ENCODE measurements at places on chromosomes 6 and 20.

DNA sequence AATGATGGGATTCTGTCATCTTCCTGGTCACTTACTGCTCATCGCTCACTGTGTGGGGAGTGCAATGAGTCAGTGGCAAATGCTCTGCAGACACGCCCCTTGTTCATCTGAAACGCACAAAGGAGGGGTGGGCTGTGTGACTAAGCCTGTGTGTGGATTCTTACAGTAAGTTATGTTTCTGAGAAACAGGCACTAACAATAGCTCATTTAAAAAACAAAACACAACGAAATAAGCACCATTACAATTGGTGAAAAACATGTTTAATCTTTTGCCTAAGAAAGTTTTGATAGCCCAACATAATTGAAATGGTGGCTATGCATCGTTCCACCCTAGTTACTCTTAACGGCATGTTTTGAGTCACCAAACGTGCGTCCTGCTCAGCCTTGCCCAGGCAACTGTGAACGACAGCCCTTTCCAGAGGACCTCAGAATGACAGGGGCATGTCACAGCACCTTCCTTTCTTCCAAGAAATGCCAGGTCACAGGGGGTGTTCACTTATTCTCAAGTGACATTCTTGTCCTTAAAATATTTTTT, 118.4 kb upstream of the SGK1 start:
- DNase-seq, result peak; percentile 11

GRCh38 chr20:38297916-38298674, 5.9 kb upstream of the BPI start:
- no peak for DNase-seq

DNA sequence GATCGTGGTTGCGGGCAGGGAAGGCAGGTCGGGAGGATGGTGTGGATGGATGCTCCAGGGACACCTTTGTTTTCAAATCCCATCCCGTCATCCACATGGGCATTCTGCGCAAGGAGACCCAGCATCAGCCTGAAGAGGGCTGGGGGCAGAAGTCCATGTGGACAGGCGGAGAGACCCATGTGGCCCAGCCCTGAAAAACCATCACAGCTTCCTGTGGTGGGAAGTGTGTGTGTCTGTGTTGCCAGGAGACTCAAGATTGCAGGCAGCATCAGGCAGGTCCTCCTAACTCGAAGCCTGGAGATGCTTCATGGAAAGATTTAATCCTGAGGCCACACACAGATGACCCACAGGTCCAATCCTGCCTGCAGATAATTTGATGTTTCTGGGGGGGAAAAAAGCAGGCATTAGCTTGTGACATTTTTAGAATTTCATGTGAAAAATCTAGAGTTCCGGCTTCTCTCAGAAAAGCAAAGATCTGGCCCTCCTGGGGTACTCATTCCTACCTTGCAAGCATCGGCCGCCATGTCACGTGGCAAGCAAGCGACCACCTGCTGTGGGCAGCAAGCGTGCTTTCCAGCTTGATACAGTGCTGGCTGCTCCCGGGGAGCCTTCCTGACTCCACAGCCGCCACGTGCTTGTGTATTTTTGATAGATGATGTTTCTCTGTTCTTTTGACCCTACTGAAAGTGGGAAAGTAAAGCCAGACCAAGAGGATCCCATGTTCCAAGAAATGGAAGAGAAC, 25.8 kb downstream of the BCAS4 start:
- DNase-seq, result no peak

- no peak for DNase-seq
Observed at GRCh38 chr20:1505361-1505760, 14.1 kb upstream of the SIRPB2 start.

- DNase-seq, result no peak
Observed at GRCh38 chr6:21402368-21402767, 191.2 kb upstream of the SOX4 start.

GRCh38 chr6:127342296-127342945, 988 bp downstream of the ECHDC1 start:
- DNase-seq, result no peak

- DNase-seq, result no peak
Observed at GRCh38 chr20:57244627-57245214, 21.7 kb downstream of the BMP7 start.

DNA sequence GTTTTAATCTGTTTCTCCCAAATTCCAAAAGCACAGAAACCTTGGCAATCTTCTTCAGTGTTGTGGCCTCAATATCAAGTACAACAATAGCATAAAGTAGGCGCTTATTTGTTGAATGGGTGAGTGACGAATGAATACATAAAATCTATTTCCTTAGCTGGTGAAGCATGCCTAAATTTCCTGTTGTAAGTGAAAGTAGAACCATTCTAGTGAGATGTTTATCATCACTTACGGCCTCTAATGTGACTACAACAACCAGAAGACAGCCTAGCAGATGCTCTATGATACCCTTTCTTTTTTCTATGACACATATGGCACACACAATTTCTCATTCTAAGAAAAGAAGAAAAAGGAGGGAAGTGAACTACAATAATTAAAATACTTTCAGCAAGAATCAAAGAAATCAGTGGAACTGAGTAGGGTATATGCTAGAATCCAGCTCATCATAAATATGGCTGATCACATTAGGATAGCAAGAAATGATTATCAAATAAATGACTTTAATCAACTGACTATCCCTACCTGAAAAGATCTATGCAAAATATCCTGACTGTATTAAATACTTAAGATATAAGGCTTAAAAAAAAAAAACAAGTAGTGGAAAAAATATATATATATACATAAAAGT, 67.4 kb downstream of the BTBD9 start:
- no peak for DNase-seq

DNA sequence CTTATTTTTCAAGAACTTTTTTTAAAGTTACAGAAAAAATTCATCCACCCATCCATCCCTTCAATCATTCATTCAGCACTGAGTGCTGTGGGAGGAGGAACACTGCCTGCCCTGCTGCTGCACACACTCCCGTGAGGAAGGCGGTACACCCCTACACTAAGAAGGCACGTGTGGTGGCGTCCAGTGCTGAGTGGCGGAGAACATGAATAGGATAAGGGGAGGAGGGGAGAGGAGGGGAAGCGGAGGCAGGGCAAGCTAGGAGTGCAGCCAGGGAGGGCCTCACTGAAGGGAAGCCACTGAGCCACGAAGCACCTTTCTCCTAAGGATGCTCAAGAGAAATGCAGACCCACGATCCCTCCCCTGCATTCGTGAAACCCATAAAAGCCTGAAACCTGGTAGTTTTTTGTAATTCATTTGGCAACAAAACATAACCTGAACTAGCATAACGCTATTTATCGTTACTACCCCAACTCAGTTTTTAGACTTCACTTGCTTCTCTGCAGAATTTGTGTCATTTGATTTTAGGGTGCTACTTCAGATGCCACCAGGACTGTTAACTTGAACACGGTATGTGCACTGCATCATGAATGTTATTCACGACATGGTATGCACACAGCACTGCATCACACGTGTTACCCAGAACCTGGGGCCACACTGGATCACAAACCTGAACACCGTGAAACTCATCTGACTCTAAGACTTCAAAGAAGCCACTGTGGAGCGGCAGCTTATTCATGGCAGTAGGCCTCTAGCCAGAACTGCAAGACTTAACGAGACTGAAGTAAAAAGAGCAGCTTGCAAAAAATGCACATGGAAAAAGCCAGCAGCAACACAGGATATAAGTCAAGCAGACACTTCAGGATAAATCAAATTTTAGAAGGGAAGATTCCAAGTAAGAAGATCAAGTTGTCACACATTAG, 3.5 kb downstream of the RNASET2 start:
- no peak for DNase-seq

DNA sequence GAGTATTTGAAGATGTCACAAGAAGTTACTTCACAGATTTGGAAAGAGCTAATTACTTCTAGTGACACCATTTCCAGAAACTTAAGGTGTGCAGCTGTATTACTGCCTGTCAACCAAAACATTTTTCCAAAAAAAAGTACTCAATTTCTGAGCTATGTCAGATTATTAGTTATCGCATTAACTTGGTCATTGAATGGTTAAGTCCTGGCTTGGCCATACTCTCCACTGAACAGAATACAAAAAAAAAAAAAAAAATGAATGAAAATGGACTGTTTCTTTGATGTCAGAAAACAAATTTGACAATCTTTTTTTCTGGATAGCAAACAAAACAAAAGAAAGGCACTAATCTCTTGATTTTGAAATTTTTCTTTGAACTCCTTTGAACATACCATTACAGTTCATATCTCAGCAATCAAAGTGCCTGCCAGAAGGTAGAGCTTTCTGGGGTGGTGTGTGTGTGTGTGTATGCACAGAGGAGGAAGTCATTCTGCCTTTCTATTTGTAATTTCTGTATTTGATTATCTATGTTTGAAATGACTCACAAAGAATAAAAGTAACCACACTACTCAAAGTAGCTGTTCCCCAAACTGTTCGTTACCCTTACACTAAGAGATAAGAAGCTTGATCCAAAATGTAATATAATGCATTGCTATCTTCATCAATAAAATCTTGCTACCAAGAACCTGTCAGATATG, 210.8 kb upstream of the FUT9 start:
- DNase-seq, result no peak

- no peak for DNase-seq
Observed at GRCh38 chr6:44169154-44169553, 10.5 kb downstream of the CAPN11 start.

GRCh38 chr6:107819964-107820337, 4.2 kb downstream of the SCML4 start:
- DNase-seq, result no peak

GRCh38 chr6:89357390-89357789, 4.9 kb upstream of the UBE2J1 start:
- no peak for DNase-seq

GRCh38 chr6:99543968-99544367, 24.5 kb downstream of the CCNC start:
- no peak for DNase-seq

DNA sequence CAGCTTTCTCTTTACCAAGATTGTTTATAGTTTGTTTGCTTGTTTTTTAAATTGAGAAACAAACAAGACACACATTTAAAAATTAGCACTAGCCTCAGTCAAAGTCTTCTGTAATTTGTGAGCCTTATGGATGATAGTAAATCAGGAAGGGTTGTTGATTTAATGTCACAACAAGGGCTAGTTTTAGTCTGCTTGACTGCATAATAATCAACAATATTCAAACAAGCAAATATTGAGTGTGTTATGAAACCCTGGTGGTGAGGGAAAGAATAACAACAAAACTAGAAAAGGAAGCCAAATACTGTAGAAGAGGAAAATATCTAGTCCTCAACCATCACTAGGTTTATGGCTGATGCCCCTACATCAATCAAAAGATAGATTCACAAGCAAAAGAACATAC, 228.6 kb downstream of the TBC1D7 start:
- DNase-seq, result no peak
